ENCODE measurements at places on chromosomes 2 and 18. TPM values are rescaled to one million over a fixed set of nuclear protein-coding genes. Genes with fewer than 3 reads are reported as not detected.
A peak's percentile ranks its signal among the peaks of the same experiment; 100 is the strongest.

DNA sequence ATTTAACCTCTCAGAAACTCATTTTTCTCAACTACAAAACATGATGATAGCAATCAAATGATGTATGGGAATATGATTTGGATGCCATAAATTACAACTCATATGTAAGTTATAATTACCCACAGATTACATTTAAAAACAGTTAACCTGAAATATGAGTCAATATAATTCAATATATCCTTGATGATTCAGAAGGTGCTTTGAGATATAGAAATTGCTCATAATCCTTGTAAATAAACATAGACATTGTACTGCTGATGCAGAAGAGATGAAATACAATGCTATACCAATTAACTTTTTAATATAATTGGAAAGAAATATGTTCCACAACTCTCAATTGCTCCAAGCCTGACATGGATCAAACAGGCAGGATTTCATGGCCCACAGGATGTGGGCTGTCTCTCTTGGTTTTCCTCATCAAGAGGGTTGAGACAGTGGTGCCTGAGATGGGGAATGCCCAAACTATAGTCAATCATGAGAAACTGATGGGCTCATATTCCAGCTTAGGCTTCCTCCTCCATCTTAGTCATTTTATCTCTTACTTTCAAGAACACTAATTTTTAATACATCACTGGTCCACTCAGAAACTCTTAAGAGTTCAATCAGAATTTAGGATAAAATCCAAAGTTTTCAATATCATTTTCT, 49.4 kb downstream of the NCKAP5 start:
- no peak for DNase-seq

- no peak for DNase-seq
Observed at GRCh38 chr2:63788071-63788470, 53.6 kb upstream of the UGP2 start.

DNA sequence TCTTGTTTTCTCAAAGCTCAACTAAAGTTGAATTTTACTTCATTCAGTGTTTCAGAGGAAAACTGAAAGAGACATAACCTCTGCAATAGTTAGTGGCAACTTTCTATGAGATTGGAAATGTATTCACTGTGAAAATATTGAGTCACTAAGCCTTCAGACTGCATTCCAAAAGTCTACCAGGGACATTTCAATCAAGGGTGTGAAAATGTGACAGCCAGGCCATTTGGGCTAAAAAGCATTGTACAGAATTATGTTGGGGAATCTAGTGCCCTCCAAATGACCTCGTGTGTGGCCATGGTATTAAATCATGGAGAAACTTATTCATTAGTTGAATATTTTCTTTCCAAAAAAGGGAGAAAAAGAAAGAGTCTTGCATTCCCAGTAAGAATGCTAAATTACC, 251.9 kb downstream of the GRB14 start:
- DNase-seq = no peak

- DNase-seq = no peak
Observed at GRCh38 chr2:183284606-183285005, 160.4 kb downstream of the NUP35 start.

DNA sequence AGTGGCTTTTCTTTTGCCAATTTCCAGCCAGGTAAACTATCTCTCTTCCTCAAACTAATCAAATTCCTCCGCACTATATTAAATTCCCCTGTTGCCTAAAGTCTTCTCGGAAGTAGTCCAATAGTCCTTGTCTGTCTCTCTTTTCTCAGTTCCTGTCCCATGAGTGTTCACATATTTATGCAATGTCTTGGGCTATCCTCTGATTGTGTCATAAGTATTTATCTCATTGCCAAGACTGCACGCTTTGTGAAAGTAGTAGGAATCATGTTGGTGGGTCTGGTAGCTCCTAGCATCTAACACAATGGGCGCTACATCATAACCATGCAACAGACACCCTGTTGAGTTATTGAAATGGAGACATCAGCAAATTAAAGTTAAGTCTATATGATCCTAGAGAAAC, 59.9 kb upstream of the POU3F3 start:
- DNase-seq = no peak

- no peak for DNase-seq
Observed at GRCh38 chr2:853203-853870, 97.3 kb upstream of the SNTG2 start.

DNA sequence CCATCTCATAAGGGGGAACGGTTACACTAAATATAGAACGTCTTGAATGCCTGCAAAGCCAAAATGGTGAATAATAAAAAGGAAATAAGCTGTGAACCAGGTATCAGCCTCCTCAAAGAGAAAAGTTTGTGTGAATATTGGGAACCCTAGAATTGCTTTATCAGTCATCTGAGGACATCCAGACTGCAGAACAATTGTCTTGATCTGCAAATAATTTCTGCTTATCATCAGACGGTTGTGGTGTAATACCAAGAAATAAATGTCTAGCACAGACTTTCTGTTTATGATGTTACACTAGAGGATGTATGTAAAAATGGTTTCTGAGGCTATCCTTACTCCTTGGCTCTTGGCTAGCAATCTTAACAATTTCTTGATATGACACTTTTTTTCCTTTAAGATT, 53.5 kb upstream of the SLC25A52 start:
- no peak for DNase-seq

GRCh38 chr2:30683236-30683956, 123.8 kb downstream of the CAPN13 start:
- DNase-seq = no peak

DNA sequence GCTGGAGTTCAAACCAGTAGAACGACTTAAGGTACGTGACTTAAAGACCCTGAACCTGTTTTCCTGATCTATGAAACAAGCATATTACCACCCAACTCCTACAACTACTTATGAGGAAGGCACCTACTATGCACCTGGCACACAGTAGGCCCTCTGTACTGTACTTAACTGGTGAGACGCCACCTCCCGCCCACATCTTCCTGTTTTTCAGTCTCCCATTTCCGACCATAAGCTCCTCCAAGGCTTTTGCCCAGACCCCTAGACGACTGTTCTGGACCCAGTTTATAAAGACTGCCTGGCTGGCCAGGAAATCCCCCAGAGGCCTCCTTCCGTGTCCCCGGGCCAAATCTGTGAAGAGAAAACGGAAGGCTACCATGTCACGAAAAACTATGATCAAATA, 1.5 kb downstream of the GALNT14 start:
- DNase-seq = peak; percentile 38

GRCh38 chr18:59718464-59719157, 21.4 kb upstream of the CCBE1 start:
- no peak for DNase-seq

GRCh38 chr2:176001281-176001915, 669 bp downstream of the LNPK start:
- peak; percentile 8 for DNase-seq

- DNase-seq = no peak
Observed at GRCh38 chr2:33272001-33272400, 204.4 kb upstream of the RASGRP3 start.

DNA sequence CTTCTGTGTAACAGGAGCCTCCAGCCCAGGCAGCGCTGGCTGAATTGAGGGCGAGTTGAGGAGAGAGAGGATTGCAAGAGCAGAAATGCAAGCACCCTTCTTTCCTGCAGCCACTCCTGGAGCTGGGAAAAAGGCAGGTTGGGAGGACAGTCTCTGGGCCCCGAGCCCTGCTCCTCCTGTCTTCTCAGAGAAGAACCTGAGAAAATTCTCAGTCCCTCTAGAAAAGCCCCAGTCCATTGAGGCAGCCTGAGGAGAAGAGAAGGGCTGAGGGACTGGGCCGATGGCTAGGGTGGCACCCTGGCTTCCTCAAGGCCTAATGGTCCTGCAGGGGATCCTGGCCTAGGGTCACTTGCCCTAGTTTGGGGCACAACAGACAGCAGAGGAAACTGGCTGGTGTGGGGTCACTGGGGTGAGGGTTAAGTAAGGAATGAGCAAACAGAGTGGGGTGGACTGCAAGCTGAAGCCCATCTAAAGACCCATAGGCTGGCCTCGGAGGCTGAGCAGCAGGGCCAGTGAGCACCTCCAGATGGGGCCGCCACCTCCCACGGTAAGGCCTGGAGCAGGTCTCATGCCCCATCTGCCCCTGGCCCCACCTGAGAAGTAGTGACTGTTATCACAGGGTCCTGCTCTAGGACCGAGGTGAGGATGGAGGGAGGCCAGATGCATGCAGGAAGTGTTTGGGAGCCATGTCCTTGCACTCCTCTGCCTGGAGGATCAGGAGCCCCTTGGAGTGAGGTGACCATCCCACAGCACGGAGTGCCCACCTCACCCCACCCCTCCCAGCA, 12.4 kb downstream of the CIB4 start:
- no peak for DNase-seq

GRCh38 chr2:45578056-45578843, 32.8 kb downstream of the SRBD1 start:
- no peak for DNase-seq

- DNase-seq = no peak
Observed at GRCh38 chr2:11726384-11726783, 20.0 kb upstream of the LPIN1 start.

DNA sequence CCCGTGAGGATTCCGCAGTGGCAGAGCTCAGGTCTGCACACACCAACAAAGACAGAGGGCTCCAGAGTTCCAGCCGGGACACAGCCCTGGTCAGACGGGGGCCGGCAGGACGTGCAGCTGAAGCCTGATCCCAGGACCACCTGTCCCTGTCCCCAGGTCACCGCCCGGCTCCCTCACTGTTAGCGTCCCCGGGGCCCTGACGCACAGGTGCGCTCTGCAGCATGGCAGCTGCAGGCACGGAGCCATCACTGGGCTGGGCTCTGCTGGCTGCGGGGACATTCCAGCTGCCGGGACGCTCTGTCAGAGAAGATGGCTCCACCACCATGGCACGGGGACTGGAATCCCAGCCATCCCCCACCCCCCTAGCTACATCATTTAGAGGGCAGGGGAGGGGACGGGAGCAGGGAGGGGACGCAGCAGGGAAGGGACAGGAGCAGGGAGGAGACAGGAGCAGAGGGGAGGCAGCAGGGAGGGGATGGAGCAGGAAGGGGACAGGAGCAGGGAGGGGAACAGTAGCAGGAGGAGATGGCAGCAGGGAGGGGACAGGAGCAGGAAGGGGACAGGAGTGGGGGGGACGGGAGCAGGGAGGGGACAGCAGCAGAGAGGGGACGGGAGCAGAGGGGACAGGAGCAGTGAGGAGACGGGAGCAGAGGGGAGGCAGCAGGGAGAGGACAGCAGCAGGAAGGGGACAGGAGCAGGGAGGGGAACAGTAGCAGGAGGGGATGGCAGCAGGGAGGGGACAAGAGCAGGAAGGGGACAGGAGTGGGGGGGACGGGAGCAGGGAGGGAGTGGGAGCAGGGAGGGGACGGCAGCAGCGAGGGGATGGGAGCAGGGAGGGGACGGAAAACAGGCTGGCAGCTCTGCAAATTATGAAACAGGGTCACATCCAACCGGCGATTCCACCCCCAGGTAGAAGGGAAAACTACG, 39.8 kb downstream of the SLC66A2 start:
- no peak for DNase-seq

DNA sequence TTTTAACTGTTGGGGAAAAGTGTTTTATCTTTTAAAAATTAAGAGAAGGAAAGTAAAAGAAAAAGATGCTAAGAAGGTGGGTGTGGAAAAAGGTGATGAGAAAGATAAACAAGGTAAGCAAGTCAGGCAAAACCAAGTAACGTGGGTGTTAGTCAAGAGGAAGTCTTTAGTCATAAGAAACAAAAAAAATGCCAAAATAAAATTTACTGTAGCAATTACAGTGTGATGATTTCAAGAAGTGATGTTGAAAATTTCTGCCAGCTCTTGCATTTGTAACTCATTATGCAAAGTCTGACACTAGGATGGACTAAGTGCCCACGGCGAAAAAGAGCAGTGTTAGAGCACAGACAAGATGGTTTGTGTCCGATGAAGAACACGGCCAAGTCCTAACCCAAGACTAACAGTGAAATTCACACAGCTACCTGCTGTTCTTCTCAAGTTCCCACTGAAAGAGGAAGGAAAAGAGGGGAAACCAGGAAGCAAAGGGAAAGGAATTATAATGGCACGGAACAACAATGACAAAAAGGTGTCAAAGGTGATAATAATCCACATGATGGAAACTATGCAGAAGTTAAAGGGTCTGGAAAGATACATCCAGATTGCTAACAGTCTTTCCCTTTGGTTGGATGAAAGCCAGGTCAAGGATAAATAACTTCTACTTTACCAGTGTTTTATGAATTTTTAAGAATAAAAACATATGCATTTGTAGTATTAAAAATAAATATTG, 34.1 kb downstream of the NOL10 start:
- DNase-seq = no peak

GRCh38 chr18:55672574-55673361, 84.8 kb upstream of the TCF4 start:
- no peak for DNase-seq

DNA sequence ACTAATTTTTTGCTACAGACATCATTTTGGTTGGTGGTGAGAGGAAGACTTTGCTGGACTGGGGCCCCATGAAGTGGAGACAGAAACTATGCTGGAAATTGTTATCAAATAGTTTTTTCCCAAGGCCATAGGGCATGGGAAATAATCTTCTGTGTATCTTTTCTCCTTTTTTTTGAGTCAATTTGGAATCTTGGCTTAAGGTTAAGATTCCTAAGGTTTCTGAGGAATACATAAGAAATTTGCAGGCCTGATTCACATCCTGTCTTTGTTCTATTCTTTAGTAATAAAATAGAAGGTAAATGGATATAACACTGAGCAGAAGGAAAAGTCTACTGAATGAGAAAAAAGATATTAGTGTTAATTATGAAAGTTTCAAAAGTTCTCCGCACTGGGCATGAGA, 16.6 kb downstream of the SMC6 start:
- DNase-seq = no peak

- DNase-seq = no peak
Observed at GRCh38 chr2:33810046-33810835, 211.1 kb upstream of the FAM98A start.

- DNase-seq = no peak
Observed at GRCh38 chr18:6649421-6650126, 79.9 kb upstream of the ARHGAP28 start.

DNA sequence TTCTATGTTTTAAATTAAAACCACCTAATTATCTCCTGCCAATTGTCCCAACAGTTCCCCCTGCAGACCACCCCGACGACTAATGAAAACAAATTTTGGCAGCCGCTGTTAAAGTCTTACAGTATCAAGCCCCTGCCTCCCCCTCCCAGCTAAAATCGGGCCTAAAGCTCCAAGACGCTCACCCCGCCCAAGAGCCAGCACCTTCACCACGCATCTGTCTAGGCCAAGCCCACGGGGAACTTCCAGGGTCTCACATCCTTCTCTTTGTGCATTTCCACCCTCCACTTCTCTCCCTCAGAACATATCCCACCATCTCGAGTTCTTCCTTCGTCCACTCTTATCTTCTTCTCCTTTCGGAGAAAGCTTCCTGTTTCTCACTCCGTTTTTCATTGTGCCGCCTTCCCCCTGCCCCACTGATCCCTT, 445 bp downstream of the PRPF40A start:
- DNase-seq = peak; percentile 25

DHRS9 gene
- 16.6 TPM for total RNA-seq

SPC25 gene
- 77.0 TPM for total RNA-seq

VAMP5 gene
- total RNA-seq = 10.0 TPM

GCKR gene
- total RNA-seq = 26.8 TPM

GKN2 gene
- not detected for total RNA-seq

DNAH6 gene
- total RNA-seq = 1.3 TPM

TWIST2 gene
- total RNA-seq = not detected

ABCB11 gene
- 2.1 TPM for total RNA-seq

SULT1C2 gene
- total RNA-seq = 2.0 TPM
